Amygdala (tissue), 56 donors: ENCODE measurements at places on chromosomes 3 and 15.

GRCh38 chr15:66789029-66790025 lies 87.3 kb downstream of the SMAD6 start:
- DNase-seq, result no peak

DNA sequence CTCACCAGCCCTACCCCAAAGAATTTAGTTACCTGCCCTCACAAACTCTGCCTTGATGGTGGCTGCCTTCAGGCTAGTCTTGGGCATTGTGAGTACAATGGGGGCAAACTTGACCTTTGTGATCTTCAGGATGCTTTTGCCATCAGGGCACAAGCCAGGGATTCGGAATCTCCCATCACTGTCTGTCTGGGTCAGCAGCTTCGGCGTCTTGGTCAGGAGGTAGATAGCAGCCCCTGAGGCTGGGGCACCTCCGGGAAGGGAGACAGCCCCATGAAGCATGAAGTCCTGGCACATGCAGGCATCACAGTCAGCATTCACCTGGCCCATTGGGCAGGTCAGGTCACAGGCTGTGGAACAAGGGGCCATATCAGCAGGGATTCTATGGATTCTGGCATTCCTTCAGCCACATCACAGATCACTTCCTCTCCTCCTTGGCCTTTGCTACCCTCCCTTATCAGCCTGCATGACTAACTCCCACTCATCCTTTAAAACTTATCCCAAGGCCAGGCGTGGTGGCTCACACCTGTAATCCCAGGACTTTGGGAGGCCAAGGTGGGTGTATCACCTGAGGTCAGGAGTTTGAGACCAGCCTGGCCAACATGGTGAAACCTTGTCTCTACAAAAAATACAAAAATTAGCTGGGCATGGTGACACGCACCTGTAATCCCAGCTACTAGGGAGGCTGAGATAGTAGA lies 6.9 kb downstream of the CILP start:
- no peak for DNase-seq

- DNase-seq, result no peak
Measured at GRCh38 chr15:60708684-60709083, 229.7 kb upstream of the ICE2 start.

- no peak for DNase-seq
Measured at GRCh38 chr15:99074446-99074845, 30.4 kb upstream of the SYNM start.

DNA sequence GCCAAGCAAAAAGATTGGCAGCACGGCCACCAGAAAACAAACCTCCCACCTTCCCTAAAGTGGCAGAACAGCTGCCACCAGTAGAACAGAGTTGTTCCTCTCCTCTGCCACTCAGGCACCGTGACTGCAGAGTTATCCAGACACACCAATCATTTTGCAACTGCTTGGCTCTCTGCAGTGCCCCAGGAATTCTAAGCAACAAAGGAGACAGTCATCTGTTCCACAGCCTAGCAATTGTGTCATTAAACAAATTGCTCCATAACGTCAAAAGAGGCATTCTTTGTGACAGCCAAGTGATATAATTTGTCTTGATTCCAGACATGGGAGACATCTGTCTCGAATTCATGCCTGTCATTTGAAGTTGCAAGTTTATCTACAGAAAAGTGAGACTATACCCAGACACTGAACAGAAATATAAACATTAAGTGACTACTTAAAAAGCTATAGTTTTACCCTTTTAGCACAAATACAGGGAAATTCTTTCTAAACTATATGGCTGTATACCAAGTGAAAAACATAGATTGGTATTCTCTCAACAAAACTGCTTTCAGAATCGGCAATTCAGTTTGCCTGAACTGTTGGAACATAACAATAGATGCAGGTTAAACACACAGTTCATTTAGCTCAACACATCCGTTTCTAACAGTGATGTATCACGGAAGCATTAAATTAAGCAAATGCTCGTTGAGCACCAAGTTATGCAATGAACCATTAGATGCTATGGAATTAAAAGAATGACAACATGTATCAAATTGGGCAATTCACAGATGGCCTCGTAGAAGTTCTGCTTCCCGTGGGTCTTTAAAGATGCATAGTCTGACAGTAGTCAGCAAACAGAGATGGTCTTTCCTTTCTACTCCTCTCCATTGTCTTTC lies 281.3 kb downstream of the FGF12 start:
- peak; percentile 10 for DNase-seq

DNA sequence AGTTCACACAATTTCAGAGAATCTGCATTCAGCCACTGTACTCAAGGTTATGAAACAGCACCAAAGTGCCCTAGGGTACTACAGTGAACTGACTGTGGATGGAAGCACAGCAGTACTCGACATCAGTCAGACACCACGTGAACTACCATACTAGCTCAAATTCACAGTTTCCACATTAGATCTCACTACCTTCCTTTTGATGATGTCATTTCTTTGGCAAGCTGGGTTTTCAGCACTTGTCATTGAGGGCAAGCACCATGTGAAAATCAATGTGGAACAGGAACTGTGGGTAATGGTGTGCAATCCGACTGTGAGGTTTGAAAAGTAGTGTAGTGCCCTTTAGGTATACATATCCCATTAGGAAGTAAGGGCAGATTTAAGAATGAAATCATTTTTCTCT lies 110.5 kb upstream of the BFSP2 start:
- no peak for DNase-seq

DNA sequence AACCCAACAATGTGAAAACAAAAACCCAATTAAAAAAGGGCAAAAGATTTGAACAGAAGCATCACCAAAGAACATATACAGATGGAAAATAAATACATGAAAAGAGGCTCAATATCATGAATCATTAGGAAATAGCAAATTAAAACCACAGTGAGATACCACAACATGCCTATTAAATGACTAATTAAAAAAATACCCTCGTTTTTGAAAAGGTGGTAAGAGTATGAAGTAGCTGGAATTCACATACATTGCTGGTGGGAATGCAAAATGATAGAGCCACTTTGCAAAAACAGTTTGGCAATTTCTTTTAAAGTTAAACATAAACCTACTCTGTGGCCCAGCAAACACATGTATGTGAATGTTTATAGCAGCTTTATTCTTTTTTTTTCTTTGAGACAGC lies 75.8 kb downstream of the B3GNT5 start:
- DNase-seq, result no peak
